ENCODE measurements at places on chromosomes 12 and 14. TPM values are rescaled to one million over a fixed set of nuclear protein-coding genes. Genes with fewer than 3 reads are reported as not detected.

TMEM19 gene
- 40.5 TPM for polyA plus RNA-seq

RD3L gene
- not detected for polyA plus RNA-seq

TEX52 gene
- polyA plus RNA-seq, result not detected

FAM186B gene
- 0.05 TPM for polyA plus RNA-seq

TAS2R20 gene
- polyA plus RNA-seq, result 0.21 TPM

MRPL42 gene
- 74.9 TPM for polyA plus RNA-seq
